Stimulated activated CD8-positive, alpha-beta memory T cell treated with anti-CD3 and anti-CD28 coated beads, Interleukin-7, amount 100 ng/mL, for 24 hours (primary cell): ENCODE measurements at places on chromosomes 12 and 14.

DNA sequence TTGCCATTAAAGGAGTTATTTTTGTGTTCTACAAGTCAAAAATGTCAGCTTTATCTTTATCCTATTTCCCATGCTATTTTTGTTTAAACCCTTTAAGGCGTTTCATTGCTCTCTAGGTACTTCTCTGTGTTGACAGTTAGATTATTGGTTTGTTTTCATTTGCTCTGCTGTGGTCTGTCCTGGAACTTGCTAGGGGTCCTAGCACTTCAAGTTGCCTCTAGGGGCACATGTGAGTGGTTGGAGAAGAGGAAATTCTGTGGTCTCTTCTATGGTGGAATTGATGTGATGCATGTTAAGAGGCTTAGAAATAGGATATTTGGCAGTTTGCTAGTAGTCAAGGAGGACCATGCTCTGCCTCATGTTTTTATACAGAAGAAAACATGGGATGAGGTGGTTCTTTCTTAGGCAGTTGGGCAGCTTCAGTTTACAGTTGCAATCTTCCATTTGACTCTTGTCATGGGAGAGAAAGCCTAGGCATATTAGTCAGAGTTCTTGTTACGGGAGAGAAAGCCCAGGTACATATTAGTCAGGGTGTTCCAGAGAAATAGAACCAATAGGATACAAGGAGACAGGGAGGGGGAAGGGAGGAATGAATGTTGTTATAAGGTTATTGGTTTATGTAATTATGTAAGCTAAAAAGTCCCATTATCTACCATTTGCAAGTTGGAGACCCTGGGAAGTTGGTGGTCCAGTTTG, 14.4 kb downstream of the TTLL5 start:
- DNase-seq = no peak

DNA sequence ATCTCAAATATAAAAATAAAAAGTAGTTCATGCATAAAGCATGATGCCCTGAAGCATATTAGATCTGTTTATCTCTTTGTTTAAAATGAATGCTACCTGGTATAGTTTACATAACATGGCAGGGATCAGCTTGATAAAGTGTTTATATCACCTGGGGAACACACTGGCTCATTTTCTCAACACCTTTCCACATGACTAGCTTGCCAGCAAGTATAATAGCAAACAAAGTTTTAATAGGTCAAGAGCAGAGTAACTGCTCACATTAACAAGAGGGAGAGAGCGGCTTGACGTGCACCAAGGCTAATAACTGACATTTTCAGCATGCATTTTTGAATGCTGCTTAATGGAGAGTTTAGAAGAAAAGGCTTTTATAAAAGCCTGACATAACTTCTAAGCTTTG, 246.4 kb downstream of the EGLN3 start:
- DNase-seq = no peak

DNA sequence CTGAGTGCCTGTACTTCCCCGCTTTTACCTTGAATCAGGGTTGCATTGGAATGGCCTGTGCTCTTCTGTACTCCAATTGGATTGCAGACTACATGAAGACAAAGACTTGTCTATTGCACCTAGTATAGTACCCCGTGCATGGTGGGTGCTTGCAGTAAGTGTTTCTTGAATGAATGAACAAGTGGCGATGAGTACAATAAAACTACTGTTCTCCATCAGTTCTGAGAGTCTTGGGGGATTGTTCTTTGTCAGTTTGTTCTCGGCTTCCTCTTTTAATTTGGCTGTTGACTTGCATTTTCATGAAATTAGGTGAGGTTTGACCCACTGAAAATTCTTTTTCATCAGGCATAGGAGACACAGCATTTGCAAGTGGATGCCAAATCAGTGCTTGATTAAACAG, 34.1 kb downstream of the ERH start:
- no peak for DNase-seq

DNA sequence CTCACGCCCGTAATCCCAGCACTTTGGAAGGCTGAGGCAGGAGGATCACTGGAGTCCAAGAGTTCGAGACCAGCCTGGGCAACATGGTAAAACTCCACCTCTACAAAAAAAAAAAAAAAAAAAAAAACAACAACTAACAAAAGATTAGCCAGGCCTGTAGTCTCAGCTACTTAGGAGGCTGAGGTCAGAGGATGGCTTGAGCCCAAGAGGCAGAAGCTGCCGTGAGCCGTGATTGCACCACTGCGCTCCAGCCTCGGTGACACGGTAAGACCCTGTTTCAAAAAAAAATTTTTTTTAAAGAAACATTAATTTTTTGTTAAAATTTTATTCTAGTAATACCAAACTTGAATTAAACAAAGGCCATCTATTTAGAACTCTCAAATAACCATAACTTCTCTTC, 77.8 kb downstream of the PPP2R5E start:
- no peak for DNase-seq

DNA sequence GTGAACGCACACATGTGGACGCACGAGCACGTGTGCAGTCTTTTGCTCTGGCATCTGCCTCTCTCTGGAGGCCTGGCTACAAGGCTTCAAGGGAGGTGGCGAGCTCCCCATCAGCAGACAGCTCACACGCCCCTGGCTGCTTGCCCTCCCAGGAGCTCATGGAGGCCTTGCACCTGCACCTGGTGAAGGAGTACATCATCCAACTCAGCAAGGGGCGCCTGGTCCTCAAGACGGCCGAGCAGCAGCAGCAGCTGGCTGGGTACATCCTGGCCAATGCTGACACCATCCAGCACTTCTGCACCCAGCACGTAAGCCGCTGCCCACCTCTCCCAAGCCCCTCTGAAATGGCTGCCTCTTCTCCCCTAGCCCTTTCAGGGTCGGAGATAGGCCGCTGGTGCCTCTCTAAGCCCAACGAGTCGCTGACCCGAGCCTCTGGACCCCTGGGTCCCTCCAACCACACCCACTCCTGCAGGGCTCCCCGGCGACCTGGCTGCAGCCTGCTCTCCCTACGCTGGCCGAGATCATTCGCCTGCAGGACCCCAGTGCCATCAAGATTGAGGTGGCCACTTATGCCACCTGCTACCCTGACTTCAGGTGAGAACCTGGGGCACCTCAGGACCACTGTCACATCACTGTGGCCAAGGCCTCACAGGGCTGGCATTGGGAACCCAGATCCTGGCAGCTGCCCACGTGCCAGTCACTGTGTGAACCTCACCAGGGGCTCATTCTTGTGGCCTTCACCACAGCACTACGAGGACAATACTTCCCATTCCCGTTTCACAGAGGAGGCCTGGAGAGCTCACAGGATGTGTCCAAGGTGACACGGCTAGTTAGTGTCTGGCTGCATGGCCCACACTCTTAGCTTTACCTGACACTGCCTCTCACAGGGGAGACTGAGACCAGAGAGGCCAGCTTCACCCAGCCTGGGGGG, 10.2 kb downstream of the TNFAIP2 start:
- DNase-seq = no peak
